ENCODE measurements at places on chromosomes 5 and 9.

- DNase-seq: no peak
Observed at GRCh38 chr5:59356813-59357380, 536.6 kb downstream of the PDE4D start.

DNA sequence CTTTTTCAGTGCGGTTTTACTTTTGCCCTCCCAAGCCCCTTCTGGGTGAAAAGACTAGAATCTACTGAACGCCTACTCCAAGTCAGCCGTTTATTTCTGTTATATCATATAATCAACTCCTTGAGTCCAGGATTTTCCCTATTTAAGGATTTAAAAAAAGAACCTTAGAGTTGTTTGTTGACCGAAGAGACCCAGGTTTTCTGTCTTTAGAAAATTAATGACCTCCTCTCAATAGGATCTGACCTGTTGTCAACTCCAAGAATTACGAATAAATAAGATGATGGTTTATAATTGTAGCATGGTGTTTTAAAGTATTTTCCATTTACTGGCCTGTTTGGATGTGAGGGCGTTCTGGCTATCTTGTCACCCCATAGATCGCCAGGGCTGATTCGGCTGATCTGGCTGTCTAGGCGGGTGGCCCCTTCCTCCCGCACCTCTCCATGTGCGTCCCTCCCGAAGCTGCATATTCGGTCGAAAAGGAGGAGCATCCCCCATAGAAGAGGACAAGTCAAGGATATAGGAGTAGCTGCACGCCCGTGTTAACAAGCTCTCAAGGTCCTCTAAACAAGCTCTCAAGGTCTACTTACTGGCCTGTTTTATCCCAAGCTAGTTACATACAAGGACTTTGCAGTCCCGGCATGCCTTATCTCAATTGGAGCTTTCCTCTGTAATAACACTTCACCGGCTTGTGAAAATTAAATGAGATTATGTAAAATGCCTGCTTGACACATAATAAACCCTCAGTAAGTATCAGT lies 1.1 kb upstream of the UBAP2 start:
- DNase-seq: no peak

DNA sequence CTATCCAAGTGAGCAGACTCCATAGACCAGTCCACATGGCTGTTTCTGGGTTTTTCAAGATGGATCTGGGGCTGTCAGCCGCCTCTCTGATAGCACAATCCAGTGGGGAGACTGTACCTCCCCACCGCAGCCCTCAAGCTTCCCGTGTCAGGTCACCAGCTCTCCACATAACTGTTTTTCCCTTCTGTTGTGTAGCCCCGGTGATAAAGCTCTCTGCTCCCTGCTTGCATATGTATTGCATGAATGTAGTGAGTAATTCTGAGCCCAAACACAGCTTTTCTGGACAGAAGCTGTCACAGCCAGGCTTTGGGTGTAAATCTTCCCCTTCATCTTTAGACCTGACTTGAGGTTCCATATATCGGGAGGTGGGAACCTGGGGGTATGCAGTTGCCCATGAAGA lies 23.1 kb upstream of the CFAP157 start:
- DNase-seq: no peak

DNA sequence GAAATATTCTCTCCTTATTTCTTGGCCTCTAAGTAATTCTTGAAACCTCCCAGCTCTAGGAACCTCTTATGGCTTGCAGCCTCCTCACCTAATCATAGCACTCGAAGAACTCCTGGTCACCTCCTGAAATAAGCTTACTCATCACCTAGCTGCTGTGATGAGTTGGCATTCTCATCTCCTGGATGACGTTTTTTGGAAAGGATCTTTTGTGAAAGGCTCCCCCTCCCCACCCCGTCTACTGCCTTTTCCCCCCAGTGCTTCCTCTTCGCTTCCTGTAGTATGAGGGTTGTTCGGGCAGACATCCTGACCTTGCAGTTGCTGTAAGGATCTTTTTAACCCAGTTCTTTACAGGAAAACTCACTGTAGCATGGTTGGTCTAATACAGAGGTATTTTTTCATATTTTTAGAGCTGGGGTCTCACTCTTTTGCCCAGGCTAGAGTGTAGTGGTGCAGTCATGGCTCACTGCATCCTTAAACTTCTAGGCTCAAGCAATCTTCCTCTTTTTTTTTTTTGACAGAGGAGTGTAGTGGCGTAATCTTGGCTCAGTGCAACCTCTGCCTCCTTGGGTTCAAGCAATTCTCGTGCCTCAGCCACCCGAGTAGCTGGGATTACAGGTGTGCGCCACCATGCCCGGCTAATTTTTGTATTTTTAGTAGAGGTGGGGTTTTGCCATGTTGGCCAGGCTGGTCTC lies 41.8 kb downstream of the ARHGAP26 start:
- no peak for DNase-seq

GRCh38 chr5:20554001-20554400 lies 566.0 kb upstream of the CDH18 start:
- no peak for DNase-seq

- DNase-seq: no peak
Observed at GRCh38 chr9:36320466-36320865, 62.2 kb upstream of the GNE start.

- no peak for DNase-seq
Observed at GRCh38 chr9:114060070-114060469, 18.0 kb downstream of the AMBP start.

- DNase-seq: no peak
Observed at GRCh38 chr5:133321833-133322420, 270.1 kb downstream of the HSPA4 start.

DNA sequence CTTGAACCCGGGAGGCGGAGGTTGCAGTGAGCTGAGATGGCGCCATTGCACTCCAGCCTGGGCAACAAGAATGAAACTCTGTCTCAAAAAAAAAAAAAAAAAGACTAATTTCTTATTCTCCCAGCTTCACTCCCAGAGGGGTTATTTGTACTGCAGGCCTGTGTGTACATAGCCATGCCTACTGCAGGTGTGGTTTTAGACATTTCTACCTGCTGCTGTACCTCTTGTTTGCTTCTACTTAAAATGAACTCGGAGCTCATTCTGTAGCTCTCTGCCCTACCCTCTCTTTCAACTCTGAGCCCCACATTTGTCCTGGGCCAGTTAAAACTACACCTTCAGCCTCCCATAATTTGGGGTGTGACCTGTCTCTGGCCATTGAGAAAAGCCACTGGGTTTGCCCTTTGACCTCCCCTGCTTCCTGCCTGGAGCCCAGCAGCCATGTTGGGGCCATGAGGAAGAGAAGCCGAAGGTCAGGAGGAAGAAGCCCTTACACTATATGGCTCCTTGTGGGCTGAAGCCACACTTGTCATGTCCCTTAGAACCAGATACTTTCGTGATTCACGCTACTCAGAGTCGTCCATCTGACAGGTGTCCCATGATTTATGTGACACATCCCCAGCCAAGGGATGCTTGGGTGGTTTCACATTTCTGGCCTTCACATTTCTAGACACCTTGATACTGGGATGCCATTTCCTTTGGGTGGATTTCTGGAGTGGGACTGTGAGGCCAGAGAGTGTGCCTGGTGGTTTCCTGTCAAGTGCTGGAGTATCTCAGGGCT lies 9.4 kb upstream of the CARD19 start:
- DNase-seq: no peak

GRCh38 chr9:131609099-131609830 lies 63.9 kb downstream of the PRRT1B start:
- DNase-seq: no peak

GRCh38 chr5:136420168-136420898 lies 55.0 kb upstream of the TRPC7 start:
- DNase-seq: no peak

DNA sequence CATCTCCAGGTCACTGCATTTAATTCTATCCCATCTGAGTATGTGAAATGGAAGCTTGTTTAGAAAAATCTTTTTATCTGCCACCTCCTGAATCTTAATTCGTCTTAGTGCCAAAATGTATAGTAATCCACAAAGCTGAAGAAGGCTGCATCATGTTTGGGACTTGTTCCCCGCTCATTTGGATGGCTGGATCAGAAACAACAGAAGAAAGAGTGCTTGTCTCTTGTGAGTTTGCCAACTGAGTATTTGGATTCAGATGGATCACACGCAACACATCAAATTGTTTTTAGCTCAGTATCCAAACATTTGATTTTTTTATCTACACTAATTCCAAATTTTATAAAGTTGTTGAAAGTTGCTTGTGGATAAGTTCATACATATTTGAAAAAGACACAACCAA lies 197.2 kb upstream of the PAPPA start:
- DNase-seq: no peak

DNA sequence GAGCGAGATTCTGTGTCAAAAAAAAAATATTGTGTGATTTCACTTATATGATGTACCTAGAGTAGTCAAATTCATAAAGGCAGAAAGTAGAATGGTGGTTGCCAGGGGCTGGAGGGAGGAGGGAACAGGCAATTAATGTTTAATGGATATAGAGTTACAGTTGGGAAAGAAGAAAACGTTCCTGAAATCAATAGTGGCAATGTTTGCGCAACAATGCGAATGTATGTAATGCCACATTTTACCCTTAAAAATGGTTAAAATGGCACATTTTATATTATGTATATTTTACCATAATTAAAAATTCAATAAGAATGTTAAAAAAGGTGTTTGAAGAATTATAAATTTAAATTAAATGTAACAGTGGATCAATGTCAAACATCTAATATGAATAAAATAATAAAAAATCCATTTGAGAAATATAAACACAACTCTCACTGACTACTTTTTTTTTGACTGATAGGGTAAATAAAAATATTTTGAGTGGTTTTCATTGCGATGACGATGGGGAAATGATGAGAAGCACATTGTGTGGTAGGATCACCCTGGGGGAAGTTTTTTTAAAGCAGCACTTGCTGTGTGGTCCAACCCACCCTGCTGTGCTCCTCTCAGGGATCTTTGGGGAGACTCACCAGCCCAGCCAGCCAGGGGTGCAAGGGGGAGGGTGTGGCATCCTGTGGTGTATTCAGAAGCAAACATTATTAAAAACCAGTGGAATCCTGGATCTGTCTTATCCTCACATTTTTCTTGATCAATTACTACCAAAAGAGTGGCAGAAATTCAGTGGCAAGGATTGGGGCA lies 4.3 kb downstream of the FYB1 start:
- DNase-seq: peak; percentile 76

DNA sequence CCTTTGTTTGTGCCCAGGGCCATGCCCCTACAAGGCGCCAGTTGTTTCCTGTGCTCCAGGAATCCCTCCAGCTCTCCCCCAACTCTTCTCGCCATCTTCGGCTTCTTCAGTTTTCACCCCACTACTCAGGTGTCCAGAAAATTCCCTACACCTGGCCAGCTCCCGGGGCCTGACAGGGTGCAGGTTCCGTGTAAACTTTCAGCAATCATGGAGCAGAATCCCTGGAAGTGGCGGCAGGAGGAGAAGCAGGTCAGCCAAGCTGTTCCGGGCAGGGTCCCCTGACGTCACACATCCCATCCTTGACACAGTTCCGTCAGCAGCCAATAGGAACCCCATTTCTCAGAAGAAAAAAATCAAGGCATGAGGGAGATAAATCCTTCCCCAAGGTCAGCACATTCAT lies 12.2 kb upstream of the ADGRD2 start:
- no peak for DNase-seq

- DNase-seq: no peak
Observed at GRCh38 chr9:12095931-12096330, 597.3 kb upstream of the TYRP1 start.

GRCh38 chr5:55308254-55308836 lies 556 bp downstream of the MTREX start:
- no peak for DNase-seq

DNA sequence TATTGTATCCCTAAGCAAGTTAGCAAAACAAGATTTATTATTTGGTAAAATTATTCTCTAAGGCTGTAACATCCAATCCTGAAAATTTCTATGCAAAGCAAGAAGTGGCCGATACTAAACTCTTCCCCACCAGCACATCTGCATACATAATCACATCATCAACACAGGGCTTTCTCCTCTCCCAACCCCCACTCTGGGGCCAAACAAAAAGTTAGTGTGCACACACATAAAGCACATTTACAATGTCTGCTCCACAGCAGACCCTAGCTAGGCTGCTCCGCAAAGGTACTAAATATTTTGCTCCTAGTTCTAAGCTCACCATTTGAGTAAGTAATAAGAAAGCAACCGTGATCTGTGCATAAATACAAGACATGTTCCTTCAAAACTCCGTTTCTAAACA lies 3.6 kb downstream of the RNF130 start:
- no peak for DNase-seq

DNA sequence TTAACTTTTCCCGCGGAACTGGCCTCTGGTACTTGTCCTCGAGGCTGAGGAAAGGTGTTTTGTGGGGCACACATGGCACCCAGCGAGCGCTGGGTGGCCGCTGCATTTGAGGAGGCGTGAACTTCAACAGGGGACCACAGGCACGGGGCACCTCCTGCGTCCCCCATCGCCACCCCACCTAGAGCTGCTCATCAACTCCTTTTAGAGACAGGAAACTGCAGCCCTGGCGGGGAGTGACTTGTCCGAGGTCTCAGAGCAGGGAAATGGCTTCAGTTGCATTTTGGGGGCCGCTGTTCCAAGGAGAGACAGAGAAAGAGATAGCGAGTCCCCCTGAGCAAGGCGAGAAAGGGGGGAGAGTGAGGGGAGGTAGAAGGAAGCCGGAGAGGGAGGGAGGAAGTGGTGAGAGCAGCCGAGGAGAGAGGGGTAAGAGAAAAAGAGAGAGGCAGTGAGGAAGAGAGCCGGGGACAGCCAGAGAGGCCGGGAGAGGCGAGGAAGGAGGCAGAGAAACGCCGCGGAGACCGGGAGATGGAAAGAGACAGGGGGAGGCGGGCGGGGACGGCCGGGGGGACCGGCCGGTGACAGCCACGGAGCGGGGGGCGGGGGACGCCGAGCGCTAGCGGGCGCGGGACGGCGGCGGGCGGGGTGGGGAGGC lies 12.5 kb upstream of the LHX2 start:
- DNase-seq: no peak

- no peak for DNase-seq
Observed at GRCh38 chr5:137666901-137667300, 69.0 kb downstream of the KLHL3 start.

DNA sequence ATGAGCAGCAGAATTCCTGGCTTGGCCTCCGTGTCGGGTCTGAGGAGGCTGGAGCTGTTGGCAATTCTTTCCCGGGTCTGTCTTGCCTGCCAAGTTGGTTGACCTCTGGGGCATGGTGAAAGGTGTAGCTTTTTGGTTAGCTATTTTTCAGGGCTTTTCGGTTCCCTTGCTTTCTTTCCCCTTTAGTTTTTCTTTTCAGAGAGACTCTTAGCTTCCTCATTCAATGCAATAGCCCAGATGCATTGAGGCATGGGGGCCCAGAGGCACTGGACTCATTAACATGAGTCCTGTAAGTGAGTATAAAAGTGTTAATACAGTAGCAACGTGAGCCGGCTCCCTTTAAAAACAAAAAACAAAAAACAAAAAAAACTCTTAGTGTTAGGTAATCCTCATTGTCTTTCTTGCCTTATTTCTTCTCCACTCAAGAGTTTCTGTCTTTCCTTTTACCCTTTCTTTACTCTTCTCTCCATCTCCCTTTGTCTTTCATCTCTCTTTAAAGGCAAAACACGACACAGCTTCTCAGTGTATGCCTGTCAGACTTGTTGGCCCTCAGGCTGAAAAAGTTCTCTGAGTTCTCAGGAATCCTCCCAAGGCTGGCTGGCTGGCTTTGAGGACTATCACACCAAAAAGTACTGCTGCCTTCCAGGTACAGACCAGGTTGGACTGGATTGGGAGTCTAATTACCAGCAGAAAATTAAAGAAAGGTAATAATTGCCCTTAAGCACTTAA lies 289.9 kb upstream of the TUT7 start:
- no peak for DNase-seq

Data from T-helper 22 cell (primary cell).